Aorta (tissue), 5 donors: ENCODE measurements at places on chromosomes 13 and 19. TPM values are rescaled to one million over a fixed set of nuclear protein-coding genes. Genes with fewer than 3 reads are reported as not detected.

DNA sequence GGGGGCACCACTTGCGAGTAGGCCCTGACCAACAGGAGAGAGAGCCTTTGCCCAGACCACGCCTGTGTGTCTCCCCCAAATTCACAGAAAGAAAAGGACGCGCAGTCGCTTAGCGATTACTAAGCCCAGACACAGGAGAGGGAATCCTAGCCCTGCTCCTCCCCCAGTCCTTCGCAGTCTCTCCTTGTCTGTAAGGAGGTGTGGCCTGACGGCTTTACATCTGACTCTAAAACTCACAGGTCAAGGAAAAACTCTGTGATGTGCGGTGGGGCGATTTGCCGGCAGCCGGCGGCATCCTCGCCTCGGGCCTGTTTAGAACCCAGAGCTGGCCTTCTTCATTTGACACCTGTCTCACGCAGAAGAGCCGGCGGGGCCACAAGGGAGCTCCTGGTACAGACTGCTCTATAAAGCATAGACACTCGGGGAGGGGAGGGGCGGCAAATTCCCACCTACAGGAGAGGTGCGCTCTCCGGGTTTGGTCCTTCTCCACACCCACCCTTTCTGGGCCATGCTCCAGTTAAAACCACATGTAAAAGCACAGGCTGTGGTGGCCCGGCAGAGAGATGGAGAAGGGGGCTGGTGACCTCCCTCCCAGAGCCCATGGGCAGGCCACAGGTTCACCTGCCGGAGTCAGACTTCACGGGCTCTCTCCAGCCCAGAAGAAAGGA is 17.8 kb downstream of the GPR12 start:
- no peak for DNase-seq

DNA sequence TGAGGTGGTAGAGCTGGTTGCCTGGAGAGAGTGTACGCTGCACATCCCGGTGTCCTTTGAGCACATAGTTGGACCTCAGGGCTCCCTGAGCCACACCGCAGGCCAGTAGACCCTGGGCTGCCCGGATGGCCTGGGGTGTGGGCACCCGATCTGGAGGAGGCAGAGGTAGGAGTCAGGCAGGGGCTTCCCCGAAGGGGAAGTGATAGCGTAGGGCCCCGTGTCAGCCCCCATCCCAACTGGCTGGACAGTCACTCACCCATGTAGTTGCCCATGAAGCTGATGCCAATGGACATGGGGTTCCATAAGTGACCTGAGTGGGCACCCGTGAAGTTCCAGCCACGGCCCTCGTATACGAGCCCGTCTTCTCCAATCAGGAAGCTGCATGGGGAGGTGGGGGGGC is 3.6 kb downstream of the PGLYRP1 start:
- no peak for DNase-seq

GRCh38 chr13:65710514-65710913 is 1519.6 kb downstream of the PCDH9 start:
- no peak for DNase-seq

GRCh38 chr19:15869109-15869555 is 28.7 kb downstream of the CYP4F2 start:
- DNase-seq = no peak

- no peak for DNase-seq
Measured at GRCh38 chr19:56088497-56089215, 32.4 kb downstream of the ZNF787 start.

GRCh38 chr13:78376033-78376432 is 227.3 kb downstream of the POU4F1 start:
- DNase-seq = no peak

- no peak for DNase-seq
Measured at GRCh38 chr13:39563470-39563735, 39.6 kb downstream of the LHFPL6 start.

DNA sequence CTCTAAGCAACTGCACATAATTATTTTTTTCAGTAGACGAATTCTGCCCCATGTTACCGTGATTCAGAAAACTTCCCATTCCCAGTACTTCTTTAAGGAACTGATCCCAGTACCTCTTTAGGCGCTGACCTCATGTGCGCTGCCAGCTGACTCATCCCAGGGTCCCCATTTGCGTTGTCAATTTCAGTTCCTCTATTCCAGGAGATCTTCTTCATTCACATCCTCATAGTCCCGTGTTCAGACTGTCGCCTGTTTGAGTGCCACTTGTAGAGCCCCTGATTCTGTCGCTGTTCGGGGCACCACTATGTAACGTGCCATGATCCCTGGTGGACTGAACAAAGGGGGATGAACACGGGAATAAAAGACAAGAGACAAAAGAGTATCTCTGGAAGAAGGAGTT is 16.4 kb downstream of the FPR3 start:
- DNase-seq = no peak

Gene PEAK3
- total RNA-seq = 0.93 TPM

Gene AP1M2
- total RNA-seq = not detected

Gene ZNF177
- 2.0 TPM for total RNA-seq

Gene KLK11
- not detected for total RNA-seq

Gene CYSLTR2
- 1.1 TPM for total RNA-seq
